NCI-H187 (cell line): ENCODE measurements at places on chromosomes 7 and 10.

GRCh38 chr10:103745341-103746247 is 109.8 kb downstream of the SH3PXD2A start:
- DNase-seq, result no peak

- no peak for DNase-seq
Measured at GRCh38 chr7:69845721-69846495, 247.6 kb downstream of the AUTS2 start.

- DNase-seq, result no peak
Measured at GRCh38 chr7:157513162-157513621, 176.4 kb downstream of the DNAJB6 start.

GRCh38 chr10:129455625-129456024 is 11.4 kb upstream of the MGMT start:
- DNase-seq, result no peak

- no peak for DNase-seq
Measured at GRCh38 chr7:116095396-116095795, 64.8 kb upstream of the TFEC start.

GRCh38 chr7:1972744-1973143 is 260.0 kb downstream of the MAD1L1 start:
- DNase-seq, result no peak

DNA sequence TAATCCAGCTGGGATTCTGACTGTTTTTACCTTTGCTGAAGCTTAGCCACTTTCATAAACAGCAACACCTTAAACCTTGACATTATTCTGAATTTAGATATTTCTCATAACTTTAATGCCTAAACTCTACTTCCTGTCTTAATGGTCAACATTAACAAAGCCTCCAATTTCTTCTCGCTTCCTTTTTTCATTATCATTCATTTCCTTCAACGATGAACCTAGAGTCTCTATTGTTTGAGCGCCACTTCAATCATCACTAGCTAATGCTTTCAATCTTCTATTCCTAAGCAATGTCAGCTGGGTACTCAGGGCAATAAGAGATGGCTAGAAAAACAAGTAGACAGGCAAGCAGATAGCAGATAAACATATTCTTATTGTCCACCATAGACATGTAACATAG is 96.6 kb upstream of the TMEM196 start:
- no peak for DNase-seq

DNA sequence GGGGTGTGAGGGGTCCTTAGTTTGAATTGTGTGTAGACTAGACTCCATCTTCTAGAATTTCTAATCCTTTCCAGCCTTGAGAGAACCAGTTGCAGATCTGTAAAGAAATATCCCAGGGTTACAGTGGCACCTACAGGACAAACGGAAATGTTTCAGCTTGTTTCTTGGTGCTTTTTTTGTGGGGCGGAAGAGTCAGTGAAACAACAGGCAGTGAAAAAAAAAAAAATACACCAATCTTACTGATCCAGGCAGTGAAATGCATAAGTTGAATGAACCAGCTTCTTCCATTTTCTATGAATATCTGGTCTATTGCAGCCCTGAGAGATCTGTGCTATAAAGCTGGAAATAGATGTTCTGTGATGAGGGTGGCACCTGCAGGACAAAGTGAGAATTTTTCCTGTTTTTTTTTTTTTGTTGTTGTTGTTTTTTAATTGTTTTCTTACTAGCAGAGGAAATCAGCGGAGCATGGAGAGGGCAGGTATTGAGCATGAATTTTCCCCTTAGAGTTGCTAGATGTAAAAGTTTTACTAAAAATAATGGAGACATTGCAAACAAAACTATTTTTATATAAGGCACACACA is 81.9 kb upstream of the DYNC1I1 start:
- no peak for DNase-seq

DNA sequence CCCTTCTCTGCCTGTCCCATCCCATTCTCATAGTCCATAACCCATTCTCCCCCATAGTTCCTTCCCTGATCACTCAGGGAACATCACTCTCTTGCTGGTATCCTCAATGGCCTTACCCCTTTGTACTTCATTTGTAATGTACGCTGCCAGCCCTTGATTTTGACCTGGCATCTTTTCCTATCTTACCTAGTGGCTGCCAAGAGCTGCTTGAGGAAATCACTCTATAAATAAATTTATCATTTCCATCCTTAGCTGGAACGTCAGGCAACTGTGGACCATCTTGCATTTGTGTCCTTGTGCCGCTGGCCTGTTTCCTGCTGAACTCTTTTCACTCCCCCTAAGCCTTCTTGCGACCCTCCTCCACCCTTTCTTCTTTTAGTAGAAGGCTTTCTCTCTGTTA is 14.0 kb downstream of the CDK14 start:
- DNase-seq, result no peak
